ENCODE measurements at places on chromosomes 5 and 9.

GRCh38 chr5:14197056-14197455, 53.9 kb downstream of the TRIO start:
- DNase-seq = no peak

DNA sequence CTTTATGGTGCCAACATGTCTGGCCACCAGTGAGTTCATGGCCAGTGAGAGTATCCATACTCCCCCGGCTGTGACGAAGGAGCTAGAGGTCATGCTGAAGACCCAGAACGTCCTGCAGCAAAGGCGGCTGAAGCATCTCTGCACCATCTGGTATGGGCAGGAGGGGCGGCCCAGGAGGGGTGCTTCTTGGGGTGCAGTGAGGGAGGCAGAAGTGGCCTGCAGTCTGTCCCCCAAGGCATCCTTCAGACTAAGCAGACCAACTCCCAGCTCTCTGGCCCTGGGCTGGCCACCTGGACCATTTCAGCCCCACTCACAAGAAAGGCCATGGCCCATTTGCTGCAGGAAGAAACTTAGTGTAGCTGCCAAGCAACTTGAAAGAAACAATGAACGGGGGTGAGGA, 11.0 kb downstream of the CCDC180 start:
- DNase-seq = no peak

DNA sequence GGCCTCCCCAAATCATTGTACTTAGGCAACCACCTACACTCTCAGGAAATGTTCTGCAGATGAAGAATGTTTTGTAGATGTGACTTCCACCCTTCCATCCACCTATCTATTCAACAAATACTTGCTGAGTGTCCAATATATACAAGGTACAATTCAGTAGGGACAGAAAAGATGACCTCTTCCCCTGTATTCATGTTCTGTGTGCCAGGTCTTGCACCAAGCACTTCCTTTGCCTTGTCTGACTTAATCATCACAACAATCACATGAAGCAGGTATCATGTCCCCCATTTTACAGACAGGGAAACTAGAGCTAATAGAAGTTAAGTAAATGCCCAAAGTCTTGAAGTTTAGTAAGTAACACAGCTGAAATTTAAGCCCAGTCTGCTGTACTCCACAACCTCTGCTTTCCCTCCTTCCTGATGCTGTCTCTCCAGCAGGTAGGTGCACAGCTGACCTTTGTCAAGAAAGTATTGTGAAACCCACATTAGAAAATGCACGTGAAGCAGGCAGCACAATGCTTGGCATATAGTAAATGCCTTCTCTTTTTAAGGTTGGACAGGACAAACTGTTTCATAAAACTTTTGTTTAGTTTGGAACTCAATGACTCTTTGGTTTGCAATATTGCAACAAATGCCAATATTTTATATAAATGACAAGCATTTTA, 296.5 kb downstream of the DEPDC1B start:
- no peak for DNase-seq

- no peak for DNase-seq
Measured at GRCh38 chr9:13939701-13940490, 374.0 kb downstream of the NFIB start.

- DNase-seq = peak; percentile 79
Measured at GRCh38 chr9:131610231-131610761, 65.0 kb downstream of the PRRT1B start.

DNA sequence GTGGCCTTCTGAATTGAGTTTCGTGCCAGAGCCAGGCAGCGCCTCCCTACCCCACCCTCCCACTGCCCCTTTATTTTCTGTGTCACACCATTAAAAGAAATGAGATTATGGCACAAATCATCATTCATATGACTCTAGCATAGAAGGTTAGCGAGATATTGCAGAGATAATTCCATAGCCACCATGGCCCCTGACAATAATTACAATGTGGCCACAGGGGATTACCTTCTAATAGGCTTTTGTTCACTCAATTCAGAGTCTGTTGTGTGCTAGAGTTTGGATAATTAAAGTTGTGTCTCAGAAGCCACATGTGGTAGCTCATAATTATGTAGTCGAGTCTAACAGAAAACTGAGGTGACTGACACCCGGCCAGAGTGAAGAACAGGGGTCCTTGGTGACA, 428.1 kb downstream of the ARHGEF28 start:
- DNase-seq = peak; percentile 46

All from D341Med (cell line).